ENCODE measurements at places on chromosomes 6 and 20.

- no peak for DNase-seq
These were observed 17.0 kb upstream of the ZNF318 start for GRCh38 chr6:43386492-43386891.

- no peak for DNase-seq
These were observed 97.8 kb downstream of the JARID2 start for GRCh38 chr6:15343490-15344191.

DNA sequence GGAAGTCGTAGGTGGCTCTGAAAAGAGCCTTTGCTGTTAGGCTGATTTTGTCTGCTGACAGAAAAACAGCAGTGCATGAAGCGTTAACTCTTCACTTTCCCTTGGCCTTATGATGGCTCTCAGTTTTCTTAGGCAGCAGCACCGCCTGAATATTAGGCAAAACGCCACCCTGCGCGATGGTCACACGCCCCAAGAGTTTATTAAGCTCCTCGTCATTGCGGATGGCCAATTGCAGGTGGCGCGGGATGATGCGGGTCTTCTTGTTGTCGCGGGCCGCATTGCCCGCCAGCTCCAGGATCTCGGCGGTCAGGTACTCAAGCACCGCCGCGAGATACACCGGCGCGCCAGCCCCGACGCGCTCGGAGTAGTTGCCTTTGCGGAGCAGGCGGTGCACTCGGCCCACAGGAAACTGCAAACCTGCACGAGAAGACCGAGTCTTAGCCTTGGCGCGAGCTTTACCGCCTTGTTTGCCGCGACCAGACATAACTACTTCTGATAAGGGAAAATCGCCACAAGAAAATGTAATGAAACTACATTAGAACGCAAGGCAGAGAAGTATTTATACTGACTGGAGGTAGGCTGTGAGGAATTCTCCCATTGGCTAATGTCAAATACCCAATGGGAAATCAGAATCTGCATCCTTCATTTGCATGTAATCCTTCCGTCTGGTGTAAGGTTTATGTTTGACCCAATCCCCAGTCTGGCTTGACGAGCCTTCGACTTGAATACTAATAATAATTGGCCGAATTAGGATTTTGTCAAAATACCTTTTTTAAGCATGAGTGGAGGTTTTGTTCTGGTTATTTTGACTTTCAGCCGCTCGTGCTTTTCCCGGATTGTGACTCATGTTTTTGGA is 53.9 kb upstream of the HFE start:
- peak; percentile 98 for DNase-seq

GRCh38 chr6:43436577-43437282 is 9.4 kb downstream of the ABCC10 start:
- peak; percentile 70 for DNase-seq

GRCh38 chr6:38755874-38756273 is 40.8 kb downstream of the DNAH8 start:
- DNase-seq: no peak

DNA sequence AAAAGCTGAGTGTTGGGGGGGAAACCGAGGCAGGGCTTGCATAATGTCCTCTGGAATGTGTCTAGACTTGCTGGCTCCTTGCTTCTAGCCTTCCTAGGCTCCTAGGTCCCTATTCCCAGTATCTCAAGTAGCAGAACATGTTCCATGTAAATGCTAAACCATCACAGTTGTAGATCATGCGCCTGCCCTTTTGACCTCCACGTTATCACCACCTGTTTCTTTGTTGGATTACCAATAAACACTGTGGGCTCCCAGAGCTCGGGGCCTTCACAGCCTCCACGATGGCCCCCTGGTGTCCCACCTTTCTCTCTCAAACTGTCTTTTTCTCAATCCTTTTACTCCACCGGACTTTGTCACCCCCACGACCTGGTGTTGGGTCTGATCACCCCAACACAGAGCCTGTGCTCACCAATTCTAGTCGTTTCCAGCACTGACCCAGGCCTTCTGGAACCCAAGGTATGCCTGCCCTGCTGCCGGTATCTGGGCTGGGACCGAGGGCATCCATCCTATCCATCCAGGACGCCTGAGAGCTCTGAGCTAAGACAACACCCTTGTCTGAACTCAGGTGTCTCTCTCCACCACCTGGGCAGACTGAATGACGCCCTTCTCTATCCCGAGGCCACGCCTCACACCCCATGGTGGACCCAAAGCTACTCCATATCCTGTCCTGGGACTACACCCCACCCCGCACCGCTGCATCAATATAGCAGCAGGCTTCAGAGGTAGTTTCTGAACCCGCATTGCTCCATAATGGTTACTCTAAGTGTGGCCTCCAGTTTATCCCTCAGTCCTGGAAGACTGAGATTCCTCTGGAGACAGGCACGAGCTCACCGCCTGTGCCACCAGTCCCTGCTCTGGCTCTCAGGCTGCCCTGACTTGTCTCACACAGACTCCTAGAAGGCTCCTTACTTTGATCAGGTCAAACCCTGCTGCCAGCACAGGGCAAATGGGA is 9.3 kb upstream of the PRR18 start:
- DNase-seq: no peak

DNA sequence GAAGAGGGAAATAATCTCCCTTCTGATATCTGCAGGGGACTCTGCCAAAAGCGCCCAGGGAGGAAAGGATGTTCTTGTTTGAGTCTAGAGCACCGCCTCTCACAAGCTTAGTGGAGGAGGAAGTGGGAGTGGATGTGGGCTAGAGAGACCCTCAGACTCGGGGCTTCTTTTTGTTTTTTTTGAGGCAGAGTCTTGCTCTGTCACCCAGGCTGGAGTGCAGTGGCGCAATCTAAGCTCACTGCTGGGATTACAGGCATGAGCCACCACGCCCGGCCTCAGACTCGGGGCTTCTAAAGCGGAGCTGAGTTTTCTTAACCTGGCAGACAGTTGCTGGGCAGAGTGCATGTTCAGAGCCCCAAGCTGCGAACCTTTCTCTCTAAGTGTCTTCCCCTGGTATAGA is 310.8 kb downstream of the BMP7 start:
- no peak for DNase-seq

- DNase-seq: peak; percentile 90
These were observed 314.3 kb upstream of the NT5E start for GRCh38 chr6:85135376-85136094.

DNA sequence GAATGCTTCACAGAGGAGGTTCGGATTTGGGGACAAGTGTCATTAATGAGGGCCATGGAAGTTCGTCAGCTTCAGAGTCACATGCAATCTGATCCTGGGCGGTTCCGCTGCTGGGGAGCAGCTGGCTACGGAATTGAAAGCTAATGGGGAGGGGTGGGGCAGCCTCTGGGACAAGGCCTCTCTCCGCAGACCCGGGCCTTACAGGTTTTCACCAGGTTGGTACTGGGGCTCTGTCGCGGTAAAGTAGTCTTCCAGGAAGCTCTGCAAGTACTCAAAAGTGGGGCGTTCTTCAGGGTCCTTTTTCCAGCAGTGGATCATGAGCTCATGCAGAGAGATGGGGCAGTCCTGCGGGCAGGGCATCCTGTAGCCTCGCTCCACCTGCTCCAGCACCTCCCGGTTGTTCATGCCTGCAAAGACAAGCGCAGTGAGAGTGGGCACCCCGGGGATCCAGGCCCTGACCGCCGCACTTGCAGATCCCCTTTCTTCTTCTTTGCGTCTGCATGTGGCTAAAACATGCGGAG is 55.9 kb upstream of the TRAF3IP2 start:
- no peak for DNase-seq

DNA sequence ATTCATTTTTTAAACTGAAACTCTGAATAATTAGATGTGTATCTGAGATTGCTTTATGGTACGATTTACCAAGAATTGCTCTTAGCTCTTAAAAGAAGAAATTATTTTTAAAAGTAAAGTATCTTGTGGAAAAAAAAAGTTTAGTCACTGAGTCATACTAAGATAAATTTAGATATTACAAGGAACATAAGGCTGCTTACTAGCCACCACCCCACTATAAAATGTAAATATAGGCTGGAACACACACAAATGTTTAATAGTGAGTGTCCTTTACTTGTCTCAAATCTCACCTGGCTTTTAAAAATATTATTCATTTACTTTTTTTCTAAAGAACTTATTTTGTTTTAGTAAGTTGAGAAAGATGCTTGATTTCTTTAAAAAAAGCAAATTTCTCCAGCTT is 17.6 kb downstream of the RFX6 start:
- no peak for DNase-seq

DNA sequence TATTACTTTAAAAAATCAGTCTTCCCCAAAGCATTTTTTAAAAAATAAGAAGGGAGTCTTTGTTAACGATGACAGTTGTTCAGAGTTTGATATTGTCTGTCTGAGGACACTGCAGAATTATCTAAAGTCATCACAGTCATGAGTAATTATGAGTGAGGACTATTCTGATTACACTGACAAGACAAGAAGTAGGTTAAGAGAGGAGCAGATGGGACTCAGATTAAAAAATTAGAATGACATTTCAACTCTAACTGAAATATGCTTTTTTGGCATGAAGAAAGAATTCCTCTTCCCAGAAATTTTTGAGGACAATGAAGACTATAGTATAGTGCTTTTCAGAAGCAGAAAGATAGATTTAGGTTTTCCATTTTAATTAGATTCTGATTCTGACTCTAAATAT is 456.5 kb downstream of the EPHA7 start:
- DNase-seq: no peak

- no peak for DNase-seq
These were observed 1.1 kb upstream of the RPS12 start for GRCh38 chr6:132813173-132813856.

DNA sequence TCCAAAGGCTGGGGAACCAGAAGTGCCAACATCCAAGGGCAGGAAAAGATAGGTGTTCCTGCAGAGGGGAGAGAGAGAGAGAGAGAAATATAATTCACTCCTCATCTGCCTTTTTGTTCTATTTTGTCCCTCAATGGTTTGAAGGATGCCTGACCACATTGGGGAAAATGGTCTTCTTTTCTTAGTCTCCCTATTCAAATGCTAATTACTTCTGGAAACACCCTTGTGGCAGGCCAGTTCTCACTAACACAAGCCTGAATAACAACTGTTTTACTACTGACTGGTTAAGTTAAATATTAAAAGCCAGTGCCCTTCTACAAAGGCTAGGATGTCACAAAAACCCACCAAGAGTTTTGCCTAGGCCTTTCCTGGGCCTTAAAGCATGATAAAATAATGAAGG is 425.4 kb upstream of the HTR1E start:
- DNase-seq: no peak
